ENCODE measurements at places on chromosomes 16 and 17.

GRCh38 chr17:11719203-11719602 lies 120.9 kb downstream of the DNAH9 start:
- no peak for DNase-seq

DNA sequence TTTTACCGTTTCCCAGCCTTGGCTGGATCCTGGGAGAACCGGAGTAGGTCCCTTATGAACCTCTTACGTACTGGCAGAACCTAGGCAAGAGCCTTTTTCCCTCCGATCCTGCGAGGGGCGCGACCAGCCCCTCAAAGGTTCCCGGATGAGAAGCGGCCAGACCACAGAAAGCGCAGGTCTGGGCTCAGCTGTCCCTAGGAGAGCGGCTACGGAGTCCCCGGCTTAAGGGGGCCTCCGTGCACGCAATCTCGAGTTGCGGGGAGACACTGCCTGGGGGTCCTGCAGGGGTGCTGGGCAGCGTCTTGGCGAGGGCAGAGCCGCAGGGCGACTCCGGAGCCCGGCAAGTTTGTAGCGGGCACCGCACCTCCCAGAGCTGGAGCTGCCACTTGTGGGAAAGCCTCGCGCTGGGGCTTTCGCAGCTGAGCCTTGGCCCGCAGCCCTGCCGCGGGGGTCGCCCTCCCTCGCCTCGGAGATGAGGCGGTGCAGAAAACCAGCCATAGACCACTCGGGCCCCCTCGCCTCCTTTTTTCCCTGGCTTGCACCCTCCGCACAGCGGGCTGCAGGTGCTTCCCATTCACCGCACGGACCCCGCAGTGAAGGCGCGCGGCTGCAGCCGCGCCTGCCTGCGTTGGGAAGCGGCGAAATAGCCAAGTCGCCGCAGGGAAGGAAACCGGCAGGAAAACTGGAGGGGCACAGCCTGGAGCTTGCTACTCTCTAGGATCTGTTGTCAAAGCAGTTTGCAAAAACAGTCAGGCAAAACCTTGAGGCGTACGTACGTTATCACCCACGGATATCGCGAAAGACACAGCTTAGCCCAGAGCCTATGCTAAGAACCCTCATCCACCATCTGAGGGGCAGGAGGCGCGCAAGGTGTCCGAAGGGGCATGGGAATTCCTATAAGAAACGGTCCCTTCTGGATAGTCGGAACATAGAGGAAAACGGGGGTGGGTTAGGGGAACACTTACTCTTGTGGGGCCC lies 834 bp downstream of the CDH8 start:
- no peak for DNase-seq

GRCh38 chr17:19003543-19004420 lies 782 bp downstream of the FAM83G start:
- DNase-seq: no peak

- no peak for DNase-seq
These were observed 17.0 kb downstream of the TNS4 start for GRCh38 chr17:40484285-40484972.

DNA sequence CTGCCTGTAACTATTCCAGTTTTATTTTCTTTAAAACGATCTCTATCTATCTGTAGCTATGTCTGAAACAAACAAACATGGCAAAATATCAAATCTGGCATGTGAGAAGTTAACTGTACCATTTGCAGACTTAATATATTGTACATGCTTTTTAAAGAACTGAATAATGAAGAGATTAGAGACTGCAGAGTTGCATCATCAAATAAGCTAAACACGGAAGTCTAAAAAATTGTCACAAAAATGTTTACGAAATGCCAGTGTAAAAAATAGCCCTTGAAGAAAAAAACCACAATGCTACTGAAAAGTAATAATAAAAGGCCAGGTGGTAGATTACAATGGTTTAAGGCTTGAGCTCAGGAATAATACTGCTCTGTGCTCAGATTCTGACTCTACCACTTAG lies 43.1 kb downstream of the HS3ST3A1 start:
- no peak for DNase-seq

DNA sequence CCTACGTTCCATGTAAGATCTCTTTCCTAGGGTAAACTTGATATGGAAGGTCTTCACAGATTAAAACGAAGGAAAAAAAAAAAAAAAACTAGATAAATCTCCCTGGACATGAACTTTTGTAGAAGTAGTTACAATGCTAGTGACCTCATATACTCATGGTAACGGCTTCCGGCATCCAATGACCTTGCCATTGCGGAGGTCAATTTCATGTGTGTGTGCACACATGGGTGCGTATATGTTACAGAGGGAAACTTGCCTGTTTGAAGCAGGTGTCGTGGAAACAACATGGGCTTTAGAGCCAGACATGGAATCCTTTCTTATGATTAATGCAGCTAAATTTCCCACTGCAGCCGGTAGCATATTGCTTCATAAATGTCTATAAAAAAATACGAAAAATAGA lies 435.5 kb downstream of the MAF start:
- DNase-seq: no peak
